GM04503 (cell line): ENCODE measurements at places on chromosomes 1 and 21.

DNA sequence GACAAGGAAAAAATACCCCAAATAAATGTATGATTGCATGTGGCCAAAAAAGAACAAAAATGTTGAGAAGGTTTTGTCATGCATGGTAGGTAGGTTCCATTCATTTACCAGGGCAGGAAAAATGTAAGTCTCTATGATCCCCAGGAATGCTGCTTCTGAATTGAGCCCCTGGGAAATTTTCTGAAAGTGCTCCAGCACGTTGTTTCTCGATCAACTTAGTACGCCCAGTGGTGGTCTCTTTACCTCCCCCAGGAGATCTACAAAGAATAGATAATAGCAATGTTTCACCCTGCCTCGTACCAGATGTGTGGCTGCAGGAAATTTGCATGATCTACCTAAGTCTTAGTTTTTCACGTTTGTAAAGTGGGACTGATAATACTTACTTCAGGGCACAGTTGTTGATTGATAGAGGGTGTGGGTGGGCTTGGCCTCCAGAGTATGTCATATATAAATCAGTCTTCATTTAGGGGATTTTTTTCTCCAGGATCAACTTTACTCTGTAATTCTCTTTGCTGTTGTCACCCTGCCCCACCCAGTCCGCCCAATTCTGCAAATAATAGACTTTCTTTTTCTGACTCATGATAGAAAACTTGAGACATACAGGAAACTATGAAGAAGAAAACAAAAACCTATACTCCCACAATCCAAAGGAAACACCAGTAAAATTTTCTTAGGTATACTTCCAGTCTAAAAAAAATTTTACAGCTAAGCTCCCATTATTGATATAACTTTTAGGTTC, 462.0 kb upstream of the RUNX1 start:
- no peak for DNase-seq

- DNase-seq: no peak
Observed at GRCh38 chr1:13797397-13797796, 97.4 kb downstream of the PRDM2 start.

GRCh38 chr21:14321042-14321441, 61.9 kb downstream of the HSPA13 start:
- no peak for DNase-seq

DNA sequence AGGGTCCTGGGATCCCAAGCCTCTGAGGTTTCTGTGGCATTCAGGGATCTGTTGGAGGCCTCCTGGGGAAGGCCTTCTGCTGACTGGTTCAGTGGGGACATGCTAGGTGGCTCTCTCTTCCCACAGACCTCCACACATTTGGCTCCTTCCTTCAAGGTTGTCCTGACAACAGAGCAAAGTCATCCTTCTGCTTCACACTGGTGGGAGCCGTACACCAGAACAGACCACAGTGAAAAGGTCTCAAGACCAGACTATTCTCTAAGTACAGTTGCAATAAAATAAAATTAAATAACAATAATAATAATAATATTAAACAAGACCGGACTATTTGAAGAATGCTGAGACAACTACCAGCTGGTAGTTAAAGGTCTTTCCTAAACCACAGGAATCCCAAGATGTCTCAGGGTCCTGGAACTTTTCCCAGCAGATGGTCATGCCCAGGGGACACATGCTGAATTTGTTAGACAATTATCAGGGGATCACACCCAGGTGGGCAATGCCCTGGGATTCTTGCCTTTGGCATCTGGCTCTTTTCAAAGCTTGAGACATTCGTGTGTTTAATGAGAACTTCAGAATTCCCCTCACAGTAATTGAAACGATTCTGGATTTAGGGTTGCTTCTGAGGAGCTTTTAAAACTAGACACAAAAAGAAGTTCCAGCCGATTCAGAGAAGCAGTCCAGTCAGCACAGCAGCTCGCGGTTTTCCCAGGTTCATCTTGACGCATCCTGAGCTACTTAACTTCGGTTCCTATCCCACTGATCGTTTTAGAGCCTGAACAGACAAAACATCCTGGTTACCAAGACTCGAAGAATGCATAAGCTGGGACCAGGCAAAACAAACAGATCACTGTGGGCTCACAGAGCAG, 22.9 kb downstream of the HTR1D start:
- peak; percentile 96 for DNase-seq

DNA sequence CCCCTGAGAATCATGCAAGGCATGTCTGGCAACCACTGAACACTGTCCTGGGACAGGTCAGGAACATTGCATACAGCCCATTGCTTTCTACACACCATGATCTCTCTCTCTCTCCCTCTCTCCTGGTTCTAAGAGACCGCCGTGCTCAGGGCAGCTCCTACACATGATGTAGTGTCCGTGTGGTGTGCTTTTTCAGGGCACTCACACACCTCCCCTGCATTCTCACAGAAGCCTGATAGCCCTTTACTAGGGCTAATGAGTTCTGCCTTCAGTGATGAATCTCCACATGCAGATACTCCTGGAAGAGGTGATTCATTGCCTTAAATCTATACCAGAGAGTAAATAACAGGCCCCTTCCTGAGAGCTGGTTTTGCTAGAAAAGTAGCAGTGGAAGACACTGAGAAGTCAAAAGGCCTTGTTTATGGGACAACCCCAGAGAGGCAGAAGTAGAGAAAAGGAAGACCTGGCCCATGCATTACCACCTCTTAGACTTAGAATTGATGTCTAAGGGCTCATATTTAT, 7.2 kb upstream of the OLFML2B start:
- DNase-seq: no peak
